ENCODE measurements at places on chromosomes 1 and 21. TPM values are rescaled to one million over a fixed set of nuclear protein-coding genes. Genes with fewer than 3 reads are reported as not detected.

DNA sequence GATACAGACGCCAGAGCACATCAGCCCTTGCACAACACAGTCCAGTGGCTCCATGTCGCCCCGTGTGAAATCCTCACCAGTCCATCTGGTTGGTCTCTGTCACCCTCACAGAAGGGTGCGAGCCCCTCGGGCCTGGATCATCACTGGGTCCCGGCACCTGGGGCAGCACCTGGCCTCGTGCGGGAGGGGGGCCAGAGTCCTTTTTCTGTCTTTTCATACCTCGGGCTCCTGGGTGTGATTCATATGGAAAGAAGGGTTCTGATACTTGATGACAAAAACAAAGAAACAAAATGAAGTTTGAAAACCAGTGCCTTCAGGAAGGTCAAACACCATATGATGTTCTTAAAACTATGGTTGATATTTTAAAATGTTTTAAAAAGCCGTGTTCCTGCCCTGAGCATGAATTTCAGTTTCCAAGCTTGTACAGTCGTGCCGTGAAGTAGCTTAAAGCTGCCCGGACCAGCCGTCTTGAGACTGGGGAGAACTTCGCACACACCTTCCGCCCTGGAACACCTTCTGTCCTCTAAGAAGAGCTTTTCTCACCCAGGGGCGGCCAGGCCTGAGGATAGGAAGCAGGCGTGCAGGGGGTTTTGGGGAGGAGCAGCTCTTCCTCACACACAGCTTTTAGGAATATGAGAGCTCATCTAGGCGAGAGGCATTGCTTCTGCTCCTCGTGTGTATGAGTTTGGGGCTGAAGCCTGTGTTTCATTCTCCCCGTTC, 35.2 kb downstream of the SLC37A1 start:
- peaks cover 47% of the 10 kb centered on the region for H3K36me3 ChIP-seq
- peaks cover 12% of the 10 kb centered on the region for H3K4me1 ChIP-seq

DNA sequence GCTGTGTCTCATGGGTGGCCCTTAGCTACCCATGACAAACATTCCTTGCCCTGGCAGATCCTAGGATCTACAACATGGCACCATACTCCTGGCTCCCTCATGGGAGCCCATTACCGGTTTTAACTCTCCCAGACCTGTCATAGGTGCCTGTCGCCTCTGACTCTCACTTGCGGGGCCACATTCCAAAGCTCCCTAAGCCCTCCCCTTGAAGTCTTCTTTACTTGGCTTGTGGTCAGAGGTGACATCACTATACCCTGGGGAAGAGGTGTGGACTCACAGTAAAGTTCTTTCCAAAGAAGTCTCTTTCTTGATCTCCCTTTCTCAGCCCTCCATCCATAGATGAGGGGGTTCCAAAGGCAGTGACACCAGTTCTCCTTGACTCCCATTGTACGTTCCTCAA, 5.4 kb upstream of the SLAMF9 start:
- H3K27me3 ChIP-seq, result peaks cover 10% of the 10 kb centered on the region
- H3K27ac ChIP-seq, result no peak overlapping the region
- H3K4me1 ChIP-seq, result peaks cover 11% of the 10 kb centered on the region
- H3K4me3 ChIP-seq, result no peak overlapping the region
- H3K36me3 ChIP-seq, result no peaks in the 10 kb centered on the region
- no peak for DNase-seq

- H3K4me3 ChIP-seq, result no peak overlapping the region
- no peaks in the 10 kb centered on the region for H3K36me3 ChIP-seq
- no peak overlapping the region for H3K27ac ChIP-seq
- H3K27me3 ChIP-seq, result peaks cover 4% of the 10 kb centered on the region
- no peaks in the 10 kb centered on the region for H3K4me1 ChIP-seq
- no peak for DNase-seq
Measured at GRCh38 chr1:166383635-166384346, 217.0 kb upstream of the FAM78B start.

GRCh38 chr1:35175098-35175576, 17.8 kb downstream of the SFPQ start:
- DNase-seq, result no peak
- no peak overlapping the region for H3K4me3 ChIP-seq
- peaks cover 11% of the 10 kb centered on the region for H3K4me1 ChIP-seq
- no peak overlapping the region for H3K27ac ChIP-seq

GRCh38 chr21:30189773-30190172, 23.2 kb upstream of the CLDN17 start:
- H3K36me3 ChIP-seq, result no peaks in the 10 kb centered on the region
- no peak overlapping the region for H3K27ac ChIP-seq
- no peaks in the 10 kb centered on the region for H3K27me3 ChIP-seq
- no peaks in the 10 kb centered on the region for H3K4me1 ChIP-seq
- H3K4me3 ChIP-seq, result no peak overlapping the region

DNA sequence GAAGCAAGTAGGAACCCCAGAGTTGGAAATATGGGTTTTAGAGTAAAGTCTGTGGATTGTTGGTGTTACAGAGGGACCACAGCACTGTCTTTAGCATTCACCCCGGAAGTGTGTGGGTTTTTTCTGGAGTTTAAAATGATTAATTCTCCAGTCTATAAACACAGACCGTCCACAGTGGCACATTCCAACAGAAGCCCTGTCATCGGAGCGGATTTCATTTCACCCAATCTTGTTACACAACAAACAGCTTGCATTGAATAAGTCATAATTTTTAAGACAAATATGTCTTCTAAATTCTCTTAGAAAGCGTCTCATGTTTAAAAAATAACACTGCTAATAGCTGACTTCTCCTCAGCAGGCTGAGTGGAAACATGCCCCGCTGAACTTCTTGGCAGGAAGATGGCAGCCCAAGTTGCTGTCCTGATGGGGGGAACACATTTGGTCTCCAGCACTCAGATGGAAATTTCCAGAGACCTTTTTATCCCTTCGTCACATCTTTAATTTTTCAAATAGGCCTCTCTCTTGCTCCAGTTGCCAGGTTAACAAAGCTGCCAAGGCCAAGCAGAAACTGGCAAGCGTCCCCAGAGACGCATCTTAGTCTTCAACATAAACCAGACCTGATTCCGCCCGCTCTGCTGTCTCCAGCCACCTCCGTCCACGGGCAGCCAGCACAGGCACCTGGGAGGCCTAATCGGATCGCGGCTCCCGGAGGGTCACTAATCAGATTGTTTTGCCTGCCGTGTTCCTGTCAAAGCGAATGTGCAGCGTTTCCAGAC, 28.8 kb upstream of the SLC19A1 start:
- H3K36me3 ChIP-seq, result no peaks in the 10 kb centered on the region
- DNase-seq, result no peak
- no peak overlapping the region for H3K4me3 ChIP-seq
- H3K4me1 ChIP-seq, result no peaks in the 10 kb centered on the region

DNA sequence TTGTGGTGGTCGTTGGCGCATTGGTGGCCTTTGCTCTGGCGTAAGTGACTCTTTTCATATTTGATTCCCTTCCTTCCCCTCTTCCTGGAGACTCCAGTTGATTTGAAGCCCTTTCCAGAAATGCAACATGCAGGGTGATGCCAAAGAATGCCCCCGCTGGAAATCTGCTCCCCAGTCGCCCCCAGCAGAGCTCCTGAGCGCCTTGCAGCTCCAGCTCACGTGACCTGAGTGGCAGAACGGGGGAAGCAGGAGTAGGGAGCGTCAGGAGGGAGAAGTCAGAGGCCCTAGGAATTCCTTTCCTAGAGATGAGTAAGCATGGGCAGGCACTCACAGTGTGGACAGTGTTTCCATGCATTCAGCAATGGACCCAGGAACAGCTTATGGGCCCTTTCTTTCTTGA, 255.9 kb downstream of the CACNA1E start:
- H3K27me3 ChIP-seq, result peaks cover 2% of the 10 kb centered on the region
- H3K36me3 ChIP-seq, result no peaks in the 10 kb centered on the region
- no peak overlapping the region for H3K4me3 ChIP-seq
- H3K4me1 ChIP-seq, result no peaks in the 10 kb centered on the region
- H3K27ac ChIP-seq, result no peak overlapping the region
- no peak for DNase-seq

DNA sequence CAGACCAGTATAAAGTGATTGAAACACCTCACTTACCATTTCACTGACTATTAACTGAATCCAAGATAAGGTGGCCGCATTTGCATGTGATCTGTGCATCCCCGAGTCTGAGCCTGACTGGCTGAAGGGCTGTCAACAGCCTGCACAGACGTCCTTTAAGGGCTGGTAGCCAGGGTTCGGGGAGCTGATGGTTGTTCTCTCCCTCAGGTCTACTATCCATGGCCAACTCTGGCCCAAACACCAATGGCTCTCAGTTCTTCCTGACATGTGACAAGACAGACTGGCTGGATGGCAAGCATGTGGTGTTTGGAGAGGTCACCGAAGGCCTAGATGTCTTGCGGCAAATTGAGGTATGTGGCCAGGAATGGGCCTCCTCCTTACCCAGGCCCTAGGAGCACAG, 14.0 kb downstream of the PPIE start:
- no peaks in the 10 kb centered on the region for H3K27me3 ChIP-seq
- DNase-seq, result no peak
- no peaks in the 10 kb centered on the region for H3K4me1 ChIP-seq
- H3K4me3 ChIP-seq, result no peak overlapping the region

GRCh38 chr1:7219031-7219430, 433.8 kb downstream of the CAMTA1 start:
- no peaks in the 10 kb centered on the region for H3K4me1 ChIP-seq
- H3K27ac ChIP-seq, result no peak overlapping the region
- DNase-seq, result no peak
- H3K36me3 ChIP-seq, result no peaks in the 10 kb centered on the region
- H3K27me3 ChIP-seq, result peaks cover 19% of the 10 kb centered on the region

The CFAP74 gene
- total RNA-seq, result not detected

The RGS8 gene
- total RNA-seq, result not detected

The ANKRD45 gene
- total RNA-seq, result not detected

The PGBD5 gene
- 0.02 TPM for total RNA-seq

The NEXN gene
- total RNA-seq, result 0.57 TPM

The FMO5 gene
- 0.27 TPM for total RNA-seq

The TMEM167B gene
- 31.9 TPM for total RNA-seq

All from activated CD4-positive, alpha-beta memory T cell treated with anti-CD3 and anti-CD28 coated beads for 36 hours (primary cell).